ENCODE measurements at places on chromosomes 6 and 20.

GRCh38 chr20:45098103-45098773 is 2.7 kb downstream of the KCNS1 start:
- DNase-seq, result peak; percentile 14

DNA sequence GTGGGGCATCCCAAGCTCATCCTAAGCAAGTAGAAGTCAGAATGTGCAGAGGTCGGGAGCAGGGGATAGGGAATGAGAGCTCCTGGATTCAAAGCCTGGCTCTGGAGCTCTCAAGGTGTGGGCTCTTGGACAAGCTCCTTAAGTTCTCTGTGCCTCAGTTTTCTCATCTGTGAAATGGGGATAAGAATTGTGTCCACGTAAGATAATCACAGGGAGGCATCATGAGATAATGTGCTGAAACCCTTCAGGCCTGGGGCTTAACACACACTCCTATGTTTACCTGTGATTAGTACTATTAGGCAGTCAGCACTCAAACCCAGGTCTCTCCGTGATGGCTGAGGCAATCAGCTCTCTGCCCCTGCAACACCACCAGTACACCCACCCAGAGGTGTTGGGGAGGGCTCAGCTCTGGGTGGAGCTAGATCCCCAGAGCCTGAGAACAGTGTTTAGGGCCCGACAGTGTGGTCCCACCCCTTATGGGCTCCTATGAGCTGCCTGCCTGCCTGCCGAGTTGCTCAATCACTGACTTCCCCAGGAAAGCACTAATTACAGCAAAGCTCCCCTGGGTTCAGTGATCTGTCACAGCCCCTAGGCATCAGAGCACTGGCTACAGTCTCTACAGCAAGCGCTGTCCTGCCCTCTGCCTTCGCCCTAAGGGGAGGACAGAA is 6.3 kb upstream of the SIRPA start:
- no peak for DNase-seq

GRCh38 chr6:40817369-40817768 is 221.7 kb downstream of the UNC5CL start:
- DNase-seq, result no peak

- no peak for DNase-seq
Observed at GRCh38 chr6:163148451-163149278, 265.9 kb upstream of the QKI start.

- no peak for DNase-seq
Observed at GRCh38 chr6:159064477-159064876, 19.7 kb upstream of the TAGAP start.

GRCh38 chr6:55497694-55498093 is 81.3 kb downstream of the HMGCLL1 start:
- no peak for DNase-seq

- DNase-seq, result no peak
Observed at GRCh38 chr6:167079853-167080297, 43.0 kb upstream of the CCR6 start.

Measured in astrocyte of the spinal cord (primary cell).